ENCODE measurements at places on chromosomes 2 and 18.

DNA sequence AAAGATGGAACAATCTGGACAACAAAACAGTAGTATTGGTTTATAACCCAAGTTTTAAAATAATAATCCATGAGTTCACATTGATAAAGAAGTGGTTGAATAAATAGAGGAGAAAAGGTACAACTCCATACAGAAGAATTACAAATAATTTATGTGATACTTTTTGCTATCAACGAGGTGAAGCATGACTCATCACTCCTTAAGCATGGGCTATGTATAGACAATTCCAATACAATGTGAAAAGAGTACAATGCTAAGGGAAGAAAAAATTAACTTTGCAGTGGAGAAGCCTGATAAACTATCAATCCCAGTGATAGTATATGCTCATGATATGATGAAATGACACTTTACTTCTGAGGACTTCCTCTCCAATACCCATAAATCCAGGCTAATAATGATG lies 312.9 kb downstream of the GULP1 start:
- no peak for DNase-seq

- DNase-seq = peak; percentile 9
These were observed 50.4 kb upstream of the KCNG2 start for GRCh38 chr18:79747156-79747845.

DNA sequence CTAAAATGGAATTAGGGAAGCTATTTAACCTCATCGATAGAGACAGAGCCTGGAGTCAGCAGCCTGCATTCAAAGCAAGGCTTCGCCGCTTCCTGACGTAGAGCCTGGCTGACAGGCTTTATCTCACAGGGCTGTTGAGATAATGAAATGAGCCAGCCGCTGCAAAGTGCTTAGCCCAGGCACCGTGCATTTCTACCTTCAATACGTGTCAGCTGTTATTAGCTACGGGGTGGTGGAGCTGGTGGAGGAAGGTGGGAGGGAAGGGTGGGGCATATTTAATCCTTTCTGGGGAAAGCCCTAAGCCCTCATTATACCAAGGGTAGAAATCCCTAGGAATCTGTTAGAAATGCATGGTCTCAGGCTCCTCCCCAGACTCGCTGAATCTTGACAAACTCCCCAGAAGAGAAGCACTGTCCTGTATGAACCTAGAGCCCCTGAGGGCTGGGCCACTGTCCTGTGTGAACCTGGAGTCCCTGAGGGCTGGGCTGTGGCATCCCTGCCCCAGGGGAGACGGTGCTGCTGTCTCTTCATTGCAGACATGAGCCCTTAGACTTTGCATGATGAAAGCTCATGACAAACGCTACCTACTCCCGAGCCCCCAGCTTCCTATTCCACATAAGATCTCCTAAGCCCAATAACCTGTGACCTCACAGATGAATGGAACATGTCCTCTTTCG lies 72.4 kb downstream of the ALPK2 start:
- peak; percentile 92 for DNase-seq

DNA sequence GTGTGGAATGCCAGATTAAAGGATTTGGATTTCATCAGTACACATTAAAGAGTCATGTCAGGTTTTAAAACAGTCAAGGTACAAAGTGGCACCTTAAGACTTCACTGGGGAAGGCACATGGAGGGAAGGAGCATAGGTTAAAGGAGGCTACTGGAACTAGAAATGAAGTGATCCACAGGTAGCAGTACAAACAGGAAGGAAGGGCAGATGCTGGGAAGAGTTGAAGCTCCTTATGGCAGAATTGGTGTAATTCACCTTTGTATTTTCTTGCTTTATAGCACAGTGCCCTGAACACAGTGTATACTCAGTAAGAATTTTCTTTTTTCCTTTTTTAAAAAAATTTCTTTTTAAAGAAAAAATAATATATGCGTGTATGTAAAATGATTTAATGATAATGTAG lies 177.1 kb downstream of the BABAM2 start:
- DNase-seq = no peak

DNA sequence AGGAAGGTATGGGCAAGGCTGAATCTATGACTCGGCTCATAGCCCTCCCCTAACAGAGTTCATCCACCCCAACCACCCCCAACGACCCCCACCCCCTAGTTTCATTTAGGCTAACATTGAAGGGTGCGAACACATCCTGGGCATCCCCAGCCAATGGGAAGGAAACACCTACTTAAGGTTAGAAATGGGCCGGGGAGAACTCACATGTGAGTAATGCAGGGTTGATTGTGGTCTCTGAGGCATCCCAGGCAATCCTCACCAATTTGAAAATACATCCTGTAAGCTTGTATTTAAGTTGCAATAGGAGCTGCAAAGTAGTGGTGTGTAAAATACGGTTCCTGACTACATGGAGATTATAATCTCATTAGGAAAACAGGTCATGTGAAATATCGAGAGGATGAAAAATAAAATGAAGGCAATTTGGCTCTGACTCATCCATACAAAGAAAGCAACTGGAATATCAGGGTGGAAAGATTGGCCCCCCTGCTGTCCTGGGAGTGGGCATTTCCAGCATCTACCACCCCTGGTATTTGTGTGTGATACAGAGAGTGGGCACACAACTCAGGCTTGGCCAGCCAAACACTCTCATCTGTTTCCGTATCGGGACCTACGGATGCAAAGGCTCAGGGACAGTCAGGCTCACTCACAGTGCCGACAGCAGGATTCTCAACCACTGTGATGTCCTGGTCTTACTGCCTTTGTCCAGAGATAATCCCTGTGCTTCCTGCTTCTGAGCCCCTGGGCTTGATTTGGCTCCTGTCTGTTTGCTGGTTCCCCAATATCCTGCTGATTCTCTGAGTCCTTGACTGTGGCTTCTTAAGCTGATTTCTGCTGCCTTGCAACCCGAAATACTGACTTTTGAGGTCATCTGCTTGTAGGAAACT lies 90.0 kb upstream of the NCKAP5 start:
- no peak for DNase-seq

DNA sequence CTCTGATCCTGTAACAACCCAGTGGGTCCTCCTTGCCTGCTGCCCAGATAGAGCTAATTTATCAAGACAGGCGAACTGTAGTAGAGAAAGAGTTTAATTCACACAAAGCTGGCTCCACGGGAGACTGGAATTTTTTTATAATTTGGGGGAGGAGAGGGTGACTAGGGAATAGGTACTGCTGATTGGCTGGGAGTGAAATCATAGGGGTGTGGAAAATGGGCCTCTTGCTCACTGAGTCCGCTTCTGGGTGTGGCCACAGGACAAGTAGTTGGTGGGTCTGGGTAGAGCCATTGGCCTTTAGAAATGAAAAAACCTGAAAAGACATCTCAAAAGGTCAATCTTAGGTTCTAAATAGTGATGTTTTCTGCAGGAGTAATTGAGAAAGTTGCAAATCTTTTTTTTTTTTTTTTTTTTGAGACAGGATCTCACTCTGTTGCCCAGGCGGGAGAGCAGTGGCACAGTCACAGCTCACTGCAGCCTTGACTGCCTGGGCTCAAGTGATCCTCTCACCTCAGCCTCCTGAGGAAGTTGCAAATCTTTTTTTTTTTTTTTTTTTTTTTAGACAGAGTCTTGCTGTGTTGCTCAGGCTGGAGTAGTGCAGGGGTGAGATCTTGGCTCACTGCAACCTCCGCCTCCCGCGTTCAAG lies 14.4 kb upstream of the UGGT1 start:
- no peak for DNase-seq

- DNase-seq = no peak
These were observed 94.1 kb downstream of the ANKRD44 start for GRCh38 chr2:197216361-197216979.

- DNase-seq = no peak
These were observed 273.6 kb upstream of the NCKAP5 start for GRCh38 chr2:133841900-133842299.

- DNase-seq = peak; percentile 59
These were observed 60.3 kb downstream of the STEAP3 start for GRCh38 chr2:119283873-119284331.

GRCh38 chr2:34738691-34739090 lies 1139.6 kb upstream of the FAM98A start:
- no peak for DNase-seq

DNA sequence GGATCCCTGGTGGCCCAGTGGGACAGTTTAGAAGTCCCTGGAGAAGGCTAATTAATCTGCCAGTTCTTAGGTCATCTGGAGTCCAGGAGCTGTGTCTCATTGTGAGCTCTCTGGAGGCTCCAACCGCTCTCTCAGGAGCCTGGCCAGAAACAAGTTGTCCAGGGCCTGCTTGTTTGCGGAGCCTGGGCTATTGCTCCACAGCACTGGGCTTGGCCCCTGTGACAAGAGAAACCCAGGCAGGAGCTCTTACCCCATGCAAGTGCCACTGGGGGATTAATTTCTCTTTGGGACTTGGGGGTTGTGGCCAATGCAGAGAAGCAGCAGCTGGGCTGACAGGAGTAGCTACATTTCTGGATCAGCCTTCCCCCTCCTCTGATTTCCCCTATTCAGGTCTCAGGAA lies 24.5 kb upstream of the TNP1 start:
- no peak for DNase-seq

DNA sequence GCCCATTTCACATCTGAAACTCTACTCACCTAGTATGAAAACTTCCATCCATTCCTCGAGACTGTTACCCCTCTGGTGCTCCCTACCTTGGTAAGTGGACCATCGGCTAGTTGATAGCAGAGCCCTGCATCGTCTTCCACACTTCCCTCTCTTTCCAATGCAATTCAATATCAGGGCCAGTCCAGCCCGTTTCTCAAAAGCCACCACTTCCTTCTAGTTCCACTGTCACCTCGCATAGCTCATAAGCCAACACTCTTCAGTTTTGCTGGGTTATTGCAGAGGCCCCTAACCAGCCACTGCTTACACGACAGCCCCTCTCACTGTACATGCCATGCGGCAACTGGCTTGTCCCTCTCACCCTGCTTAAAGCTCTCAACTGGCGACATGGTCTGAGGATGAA lies 10.2 kb upstream of the ZNF407 start:
- no peak for DNase-seq

DNA sequence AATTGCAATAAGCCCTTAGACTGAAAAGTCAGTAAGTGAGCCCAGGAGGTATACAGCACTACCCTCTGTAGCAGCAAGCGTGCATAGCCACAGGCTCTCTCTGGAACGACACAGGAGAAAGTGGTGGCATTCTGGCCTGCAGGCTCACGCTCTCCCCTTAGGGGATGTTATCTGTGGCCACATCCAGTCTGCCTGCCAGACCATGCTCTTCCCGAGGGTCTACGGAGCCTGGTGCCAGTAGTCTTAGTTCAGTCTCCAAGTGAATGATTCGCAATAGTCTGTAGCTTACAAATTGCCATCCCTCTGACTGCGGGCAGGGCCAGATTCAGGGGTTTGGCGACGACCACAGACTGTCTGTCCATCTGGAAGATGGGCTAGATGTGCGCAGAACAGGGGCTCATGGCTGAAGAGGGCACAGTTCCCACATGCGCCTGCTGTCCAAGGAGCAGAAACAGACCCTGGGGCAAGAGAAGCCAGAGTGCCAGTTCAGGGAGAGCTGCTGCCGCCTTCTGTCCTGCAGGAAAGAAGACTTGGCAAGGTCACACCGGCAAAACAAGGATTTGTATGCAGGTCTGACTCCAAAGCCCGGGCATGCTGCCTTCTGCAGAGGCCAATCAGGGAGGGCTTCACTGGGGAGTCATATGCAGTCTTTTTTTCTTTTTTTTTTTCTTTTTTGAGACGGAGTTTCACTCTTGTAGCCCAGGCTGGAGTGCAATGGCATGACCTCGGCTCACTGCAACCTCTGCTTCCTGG lies 3.5 kb upstream of the KLF11 start:
- DNase-seq = no peak

DNA sequence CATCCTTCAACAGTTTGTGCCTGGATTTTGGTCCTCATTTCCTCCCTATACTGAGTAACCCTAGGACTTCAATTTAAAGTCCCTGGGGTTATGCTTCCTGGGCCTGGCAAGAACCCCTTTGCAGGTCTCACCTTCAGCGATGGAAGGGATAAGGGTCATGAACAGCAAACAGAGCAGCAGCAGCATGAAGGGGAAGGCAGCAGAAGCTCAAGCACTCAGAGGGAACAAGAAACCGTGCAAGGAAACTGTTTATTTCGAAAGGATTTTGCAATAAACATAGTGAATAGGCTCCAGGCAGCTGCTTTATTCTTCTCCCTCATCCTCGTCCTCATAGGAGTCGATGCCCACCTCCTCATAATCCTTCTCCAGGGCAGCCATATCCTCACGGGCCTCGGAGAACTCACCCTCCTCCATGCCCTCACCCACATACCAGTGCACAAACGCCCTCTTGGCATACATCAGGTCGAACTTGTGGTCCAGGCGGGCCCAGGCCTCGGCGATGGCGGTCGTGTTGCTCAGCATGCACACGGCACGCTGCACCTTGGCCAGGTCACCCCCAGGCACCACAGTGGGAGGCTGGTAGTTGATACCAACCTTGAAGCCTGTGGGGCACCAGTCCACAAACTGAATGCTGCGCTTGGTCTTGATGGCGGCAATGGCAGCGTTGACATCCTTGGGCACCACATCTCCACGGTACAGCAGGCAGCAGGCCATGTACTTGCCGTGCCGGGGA lies 2.8 kb upstream of the TUBA4B start:
- DNase-seq = no peak

DNA sequence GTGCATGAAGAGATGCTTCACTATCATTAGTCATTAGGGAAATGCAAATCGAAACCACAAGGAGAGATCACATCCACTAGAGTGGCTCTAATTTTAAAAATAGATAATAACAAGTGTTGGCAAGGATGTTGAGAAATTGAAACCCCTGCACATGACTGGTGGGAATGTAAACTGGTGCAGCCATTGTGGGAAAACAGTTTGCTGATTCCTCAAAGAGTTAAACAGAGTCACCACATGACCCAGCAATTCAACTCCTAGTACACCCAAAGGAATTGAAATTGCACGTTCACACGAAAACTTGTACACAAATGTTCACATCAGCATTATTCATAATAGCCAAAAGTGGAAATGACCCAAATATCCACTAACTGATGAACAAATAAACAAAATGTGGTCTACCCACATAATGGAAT lies 179.5 kb downstream of the BCL2 start:
- no peak for DNase-seq

GRCh38 chr2:231223458-231223976 lies 25.1 kb downstream of the ARMC9 start:
- DNase-seq = no peak

DNA sequence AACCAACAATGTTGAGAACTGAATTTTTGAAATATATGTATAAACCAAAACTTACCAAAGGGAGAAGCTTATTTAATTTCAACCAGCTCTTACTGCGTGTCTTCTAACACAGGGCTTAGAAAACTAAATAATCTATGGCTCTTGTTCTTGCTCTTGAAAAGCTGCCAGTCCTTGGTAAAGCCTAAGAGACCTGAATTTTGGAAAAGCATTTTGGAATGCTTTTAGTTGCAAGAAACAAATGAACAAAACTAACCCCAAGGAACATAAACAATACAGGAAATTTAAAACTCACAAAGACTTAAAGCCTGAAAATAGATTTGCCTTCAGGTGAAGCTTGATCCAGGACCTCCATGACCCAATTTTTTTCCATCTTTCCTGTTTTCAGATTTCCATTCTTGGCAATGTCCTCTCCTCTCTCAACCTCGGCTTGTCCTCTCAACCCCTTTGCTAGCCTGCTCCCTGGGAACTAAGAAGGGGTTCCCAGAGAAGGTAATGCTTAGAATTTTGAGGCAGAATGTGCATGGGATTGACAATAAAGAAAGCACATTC lies 169.8 kb upstream of the NCK2 start:
- no peak for DNase-seq
